ENCODE measurements at places on chromosomes 7 and 10.
A peak's percentile ranks its signal among the peaks of the same experiment; 100 is the strongest.

GRCh38 chr10:118511711-118512110 lies 83.7 kb downstream of the PRLHR start:
- peak; percentile 31 for DNase-seq

DNA sequence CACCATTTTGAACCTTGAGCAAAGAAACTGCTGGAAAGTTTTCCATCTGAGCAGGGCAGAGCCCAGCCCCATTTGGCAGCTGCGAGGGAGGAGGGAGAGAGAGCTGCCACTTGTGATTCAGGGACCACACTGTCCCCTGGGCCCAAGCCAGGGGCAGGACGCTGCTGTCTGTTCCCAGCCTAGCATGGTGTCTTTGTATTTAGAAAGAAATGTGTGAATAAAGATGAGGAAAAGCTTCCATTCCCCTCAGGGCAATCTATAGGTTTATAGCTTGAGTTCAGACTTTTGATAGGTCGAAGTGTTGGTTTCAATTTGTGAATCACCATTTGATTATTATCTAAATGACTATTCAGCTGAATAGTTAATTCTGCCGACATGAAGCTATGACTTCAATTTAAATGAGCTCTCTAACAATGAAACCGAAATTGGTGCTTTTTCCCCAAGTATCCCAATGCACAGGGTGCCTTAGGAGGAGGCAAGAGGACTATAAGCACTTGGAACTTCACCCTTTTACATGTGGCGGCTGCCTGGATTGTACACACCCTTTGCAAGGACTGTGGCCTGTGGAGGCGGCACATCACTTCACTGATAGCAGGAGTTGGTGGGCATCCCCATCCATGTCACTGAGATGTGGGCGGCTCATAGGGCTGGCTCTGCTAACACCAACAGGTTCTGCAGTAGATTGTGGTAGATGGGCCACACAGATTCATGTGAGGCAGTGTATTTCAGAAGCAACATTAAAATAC lies 223.5 kb downstream of the CCDC3 start:
- DNase-seq: no peak

- no peak for DNase-seq
Observed at GRCh38 chr10:99143011-99143410, 92.6 kb downstream of the HPSE2 start.

GRCh38 chr10:6269953-6270867 lies 67.5 kb downstream of the PFKFB3 start:
- DNase-seq: peak; percentile 9

DNA sequence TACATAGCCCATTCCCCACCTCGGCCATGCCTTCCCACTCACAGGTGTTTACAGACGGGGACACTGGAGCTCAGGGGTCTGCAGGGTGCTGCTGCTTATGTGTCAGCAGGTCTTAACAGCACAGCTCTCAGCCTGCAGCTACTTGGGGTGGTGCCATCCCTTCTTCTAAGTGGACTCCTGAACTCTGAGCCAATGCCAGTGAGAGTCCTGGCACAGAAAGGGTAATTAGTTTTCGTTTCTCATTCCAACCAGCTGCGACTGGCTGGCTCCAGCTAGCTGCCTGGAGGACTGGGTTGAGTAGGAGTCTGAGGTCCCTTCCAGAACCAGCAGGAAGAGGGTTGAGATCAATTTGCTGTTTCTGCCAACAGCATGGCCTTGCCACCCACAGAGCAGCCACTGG lies 88.3 kb upstream of the AGK start:
- DNase-seq: no peak

Data from fibroblast of skin of abdomen (primary cell).